ENCODE measurements at places on chromosomes 1 and 21. TPM values are rescaled to one million over a fixed set of nuclear protein-coding genes. Genes with fewer than 3 reads are reported as not detected.

Gene RUNX1
- total RNA-seq, result 22.1 TPM

Gene SLC6A17
- 0.79 TPM for total RNA-seq

Gene CHIA
- total RNA-seq, result 0.20 TPM

Gene RIMKLA
- total RNA-seq, result 0.10 TPM

Gene TTC39A
- 4.9 TPM for total RNA-seq

Gene SPRR2F
- total RNA-seq, result not detected

Gene RNU1-1
- 34,682 TPM for total RNA-seq

Gene LCK
- 1.2 TPM for total RNA-seq

Gene THEM5
- total RNA-seq, result 8.4 TPM

Gene S100A6
- 161 TPM for total RNA-seq

Gene SLC16A4
- total RNA-seq, result 3.1 TPM

Gene GFI1
- total RNA-seq, result 1.9 TPM

Gene OR2L2
- not detected for total RNA-seq

Gene TMPRSS15
- 0.10 TPM for total RNA-seq

Gene CITED4
- 8.3 TPM for total RNA-seq

Gene TMEM51
- total RNA-seq, result 3.6 TPM

Gene DNM3
- 5.2 TPM for total RNA-seq

Gene FCRL6
- total RNA-seq, result 0.49 TPM

Gene FCN3
- not detected for total RNA-seq

Gene SYTL1
- total RNA-seq, result 22.7 TPM

Gene SLC44A3
- 1.8 TPM for total RNA-seq

Gene NUAK2
- total RNA-seq, result 2.0 TPM

Gene MACO1
- 13.1 TPM for total RNA-seq

Gene LRRC3
- 1.7 TPM for total RNA-seq

Gene PIK3R3
- 5.5 TPM for total RNA-seq

Gene SLC30A2
- 0.30 TPM for total RNA-seq

Gene GNAT2
- not detected for total RNA-seq

Gene CYP4X1
- 2.8 TPM for total RNA-seq

Gene CHRM3
- 2.0 TPM for total RNA-seq

Gene SEMA6C
- total RNA-seq, result 10.7 TPM

Gene CFAP74
- 0.49 TPM for total RNA-seq

Gene MARK1
- 7.6 TPM for total RNA-seq

Gene CFHR3
- total RNA-seq, result 0.39 TPM

Gene IGSF9
- 8.4 TPM for total RNA-seq

Gene PPM1J
- 0.59 TPM for total RNA-seq

Gene CRP
- total RNA-seq, result not detected

Measured in skin of body (tissue), 3 donors.